NCI-H187 (cell line): ENCODE measurements at places on chromosomes 3 and 15.

DNA sequence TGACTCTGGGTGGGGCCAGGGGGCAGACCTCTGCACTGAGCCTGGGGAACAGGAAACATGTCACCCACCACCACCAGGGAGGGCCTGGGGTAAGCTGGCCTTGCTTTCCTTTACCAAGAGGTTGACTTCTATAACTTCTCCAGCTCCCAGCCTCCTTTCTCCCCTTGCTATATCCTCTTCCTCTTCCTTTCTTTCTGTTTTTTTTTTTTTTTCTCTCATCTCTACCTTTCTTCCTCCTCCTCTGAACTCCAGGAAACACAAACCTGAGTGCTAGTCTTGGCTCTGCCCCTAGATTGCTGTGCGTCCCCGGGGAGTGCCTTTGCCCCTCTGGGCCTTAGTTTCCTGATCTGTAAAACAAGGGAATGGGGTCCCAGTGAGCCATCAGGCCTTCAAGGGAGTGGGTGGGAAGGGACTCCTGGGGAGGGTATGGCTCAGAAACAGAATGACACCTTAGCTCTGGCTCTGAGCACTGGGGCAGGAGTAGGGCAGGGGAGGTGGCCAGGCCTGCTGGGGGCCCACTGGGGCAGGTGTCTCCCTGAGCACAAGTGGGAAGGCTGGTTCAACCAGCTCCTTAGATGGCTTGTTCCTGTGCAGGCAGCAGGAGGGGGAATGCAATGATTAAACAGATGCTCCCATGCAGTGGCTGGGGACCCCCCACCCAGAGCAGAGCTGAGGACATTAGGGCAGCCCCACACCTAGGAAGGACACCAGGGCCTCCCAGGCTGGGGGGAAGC lies 4.3 kb downstream of the SNX33 start:
- no peak for DNase-seq

DNA sequence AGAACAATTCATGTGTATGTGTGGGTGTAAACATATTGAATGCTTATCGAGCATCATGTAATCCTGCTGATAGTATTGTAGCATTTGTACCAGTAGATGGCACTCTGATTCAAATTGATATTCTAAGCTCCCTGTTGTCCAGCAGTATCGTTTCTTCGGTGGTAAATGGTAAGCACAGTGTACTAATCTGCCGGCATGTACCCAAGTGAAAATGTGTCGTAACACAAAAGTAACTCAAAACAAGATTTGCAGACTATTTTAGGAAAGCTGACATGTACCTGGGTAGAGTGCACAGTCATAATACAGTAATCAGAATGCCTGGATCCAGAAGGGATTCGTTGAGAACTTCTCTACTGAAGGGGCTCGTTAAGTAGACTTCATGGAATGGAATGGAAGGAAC lies 31.7 kb upstream of the MNS1 start:
- DNase-seq = peak; percentile 3

DNA sequence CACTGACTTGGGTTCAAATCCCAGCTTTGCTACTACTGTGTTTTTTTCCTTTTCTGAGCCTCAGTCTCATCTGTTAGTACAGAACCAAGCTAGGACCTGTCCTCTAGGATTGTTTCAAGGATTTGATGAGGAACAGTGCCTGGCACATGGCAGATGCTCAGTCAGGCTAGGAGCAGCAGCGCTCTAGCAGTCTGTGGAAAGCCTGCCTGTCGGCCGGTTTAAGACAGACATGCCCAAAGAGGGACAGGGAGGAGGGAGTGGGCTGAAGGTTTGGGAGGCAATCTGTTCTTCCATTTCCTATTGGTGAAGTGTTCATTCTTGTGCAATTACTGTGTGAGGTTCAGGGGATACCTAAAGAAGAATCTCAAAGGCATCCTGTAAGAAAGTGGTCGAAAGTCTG lies 35.1 kb upstream of the RGMA start:
- no peak for DNase-seq

- no peak for DNase-seq
Measured at GRCh38 chr15:39472621-39473297, 108.1 kb upstream of the THBS1 start.

DNA sequence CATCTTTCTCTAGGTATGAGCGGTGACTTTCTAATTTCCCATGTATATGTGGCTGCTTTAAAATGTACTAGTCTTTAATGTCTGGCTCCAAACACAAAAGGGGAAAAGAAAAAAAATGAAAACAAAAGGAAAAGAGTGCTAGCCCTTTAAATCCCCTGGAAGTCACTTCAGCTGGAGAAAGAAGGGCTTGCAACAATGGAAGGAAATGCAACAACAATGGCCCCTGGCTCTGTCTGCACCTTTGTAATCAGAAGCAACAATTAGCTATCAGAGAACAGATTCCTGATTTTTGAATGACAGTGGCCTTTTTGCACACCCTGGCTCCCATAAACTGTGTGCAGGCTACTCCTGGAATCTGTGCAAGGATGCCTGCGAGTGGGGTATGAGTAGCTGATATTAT lies 591.2 kb downstream of the FHIT start:
- DNase-seq = no peak

DNA sequence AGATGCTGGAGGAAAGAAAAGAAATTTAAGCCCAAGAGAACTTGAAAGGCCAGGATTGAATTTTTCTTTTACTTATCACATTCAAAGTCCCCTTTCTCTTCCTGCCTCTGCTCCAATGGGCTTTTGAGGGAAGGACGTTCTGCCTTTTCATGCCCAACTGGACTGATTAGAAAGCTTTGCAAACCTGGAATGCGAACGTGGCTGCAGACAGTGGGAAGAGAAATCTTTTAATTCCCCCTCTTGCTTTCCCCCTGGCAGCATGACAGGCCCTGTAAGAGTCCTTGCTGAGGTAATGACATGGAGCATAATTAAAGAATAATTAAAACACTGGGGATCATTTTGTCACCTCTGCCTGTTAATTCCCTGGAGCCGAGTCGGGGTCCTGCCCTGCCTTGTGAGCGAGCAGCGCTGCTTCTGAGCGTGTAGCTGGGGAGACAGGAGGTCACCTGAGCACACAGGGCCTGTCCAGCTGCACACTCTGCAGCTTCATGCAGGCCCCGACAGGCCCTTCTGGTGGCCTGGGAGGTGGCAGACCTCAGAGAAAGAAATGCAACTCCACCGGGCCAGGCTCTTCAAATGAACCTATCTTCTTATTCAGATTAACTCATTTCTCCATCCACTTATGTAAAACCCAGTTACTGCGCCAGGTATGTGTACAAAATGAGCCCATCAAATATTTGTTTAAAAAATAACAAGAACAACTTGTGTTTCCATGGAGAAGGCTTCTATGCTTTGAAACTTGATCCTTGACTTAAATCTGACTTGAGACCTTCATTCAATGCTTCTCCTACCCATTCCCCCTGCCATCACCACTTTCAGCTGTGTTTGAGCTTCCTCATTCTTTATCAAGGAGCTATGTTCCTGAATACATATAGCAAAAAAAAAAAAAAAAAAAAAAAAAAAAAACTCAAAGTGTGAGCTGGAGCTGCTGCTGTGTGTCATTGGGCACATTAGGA lies 628.2 kb upstream of the CFAP20DC start:
- no peak for DNase-seq

DNA sequence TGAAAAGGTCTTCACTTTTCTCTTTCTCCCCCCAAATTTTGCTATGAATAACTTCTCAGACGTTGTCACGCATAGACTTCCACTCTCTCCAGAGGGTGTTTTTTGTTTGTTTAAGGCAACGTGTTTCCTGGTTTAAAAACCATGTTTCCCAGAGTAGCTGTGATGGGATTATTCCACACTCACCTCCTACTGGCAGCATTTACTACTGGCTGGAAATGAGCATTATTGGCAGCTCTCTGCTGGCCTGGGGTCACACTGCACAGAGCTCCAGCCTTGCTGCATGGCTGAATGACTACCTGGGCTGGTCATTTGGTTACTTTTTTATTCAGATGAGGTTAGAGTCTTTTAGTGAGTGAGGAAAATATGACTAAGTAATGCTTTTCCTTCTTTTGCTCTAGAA lies 65.2 kb downstream of the RARB start:
- DNase-seq = no peak

GRCh38 chr3:87595798-87596197 lies 319.4 kb upstream of the POU1F1 start:
- no peak for DNase-seq

- DNase-seq = no peak
Measured at GRCh38 chr3:115624029-115624741, 875 bp downstream of the GAP43 start.

GRCh38 chr15:66102563-66103292 lies 150.8 kb downstream of the MEGF11 start:
- DNase-seq = no peak

DNA sequence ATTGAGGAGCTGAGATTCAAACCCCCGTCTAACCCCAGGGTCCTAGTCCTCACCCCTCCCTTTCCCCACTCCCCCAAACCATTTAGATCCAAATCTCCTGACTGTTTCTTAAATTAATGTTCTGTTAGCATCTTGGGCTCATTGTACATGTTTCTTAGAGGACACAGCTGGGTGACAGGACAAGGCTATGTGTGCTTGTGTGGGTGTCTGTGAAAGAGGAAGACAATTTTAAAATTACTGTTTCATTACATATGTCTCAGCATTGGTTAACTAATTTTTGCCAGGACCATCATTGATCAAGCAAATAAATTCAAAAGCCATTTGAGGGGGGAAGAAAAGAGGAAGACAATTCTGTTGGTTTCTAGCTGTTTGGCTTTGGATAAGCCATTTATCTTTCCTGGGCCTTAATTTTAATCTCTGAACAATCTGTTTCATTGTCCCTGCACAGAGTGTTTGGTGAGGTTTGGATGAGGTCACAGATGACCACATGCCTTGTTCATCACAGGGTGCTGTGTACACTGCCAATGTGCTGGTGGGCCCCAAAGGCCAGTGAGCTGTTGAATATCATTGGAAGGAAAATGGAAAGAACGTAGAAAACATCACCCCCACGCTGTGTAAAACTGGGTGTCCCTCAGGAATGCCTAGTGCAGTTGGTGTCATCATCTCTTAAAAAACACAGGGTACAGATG lies 51.9 kb downstream of the RPLP1 start:
- no peak for DNase-seq
